Hematopoietic multipotent progenitor cell treated with erythropoietin and hydrocortisone succinate and interleukin-3 and kit ligand, for 4 days (in vitro differentiated cells): ENCODE measurements at places on chromosomes 16 and 17.

DNA sequence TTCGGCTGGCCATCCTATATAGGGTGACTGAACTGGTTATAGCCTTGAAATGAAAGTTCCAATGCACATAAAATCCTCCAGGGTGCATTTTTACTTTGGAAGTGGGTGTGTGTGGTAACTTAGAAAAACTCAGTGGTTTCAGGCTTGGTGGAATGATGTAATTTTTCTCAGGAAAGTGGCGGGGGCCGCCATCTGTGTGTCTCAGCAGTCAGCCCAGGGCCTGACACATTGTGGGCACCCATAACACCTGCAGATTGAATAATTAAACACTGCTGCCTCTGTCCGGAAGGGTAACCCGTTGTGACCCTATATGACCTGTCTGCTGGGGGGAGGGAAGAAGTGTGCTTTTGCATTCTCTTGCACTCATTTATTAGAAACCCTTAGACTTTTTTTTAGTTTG lies 2.2 kb upstream of the PDP2 start:
- peak; percentile 67 for DNase-seq

- DNase-seq: no peak
These were observed 8.8 kb downstream of the MYCBPAP start for GRCh38 chr17:50517011-50517410.

DNA sequence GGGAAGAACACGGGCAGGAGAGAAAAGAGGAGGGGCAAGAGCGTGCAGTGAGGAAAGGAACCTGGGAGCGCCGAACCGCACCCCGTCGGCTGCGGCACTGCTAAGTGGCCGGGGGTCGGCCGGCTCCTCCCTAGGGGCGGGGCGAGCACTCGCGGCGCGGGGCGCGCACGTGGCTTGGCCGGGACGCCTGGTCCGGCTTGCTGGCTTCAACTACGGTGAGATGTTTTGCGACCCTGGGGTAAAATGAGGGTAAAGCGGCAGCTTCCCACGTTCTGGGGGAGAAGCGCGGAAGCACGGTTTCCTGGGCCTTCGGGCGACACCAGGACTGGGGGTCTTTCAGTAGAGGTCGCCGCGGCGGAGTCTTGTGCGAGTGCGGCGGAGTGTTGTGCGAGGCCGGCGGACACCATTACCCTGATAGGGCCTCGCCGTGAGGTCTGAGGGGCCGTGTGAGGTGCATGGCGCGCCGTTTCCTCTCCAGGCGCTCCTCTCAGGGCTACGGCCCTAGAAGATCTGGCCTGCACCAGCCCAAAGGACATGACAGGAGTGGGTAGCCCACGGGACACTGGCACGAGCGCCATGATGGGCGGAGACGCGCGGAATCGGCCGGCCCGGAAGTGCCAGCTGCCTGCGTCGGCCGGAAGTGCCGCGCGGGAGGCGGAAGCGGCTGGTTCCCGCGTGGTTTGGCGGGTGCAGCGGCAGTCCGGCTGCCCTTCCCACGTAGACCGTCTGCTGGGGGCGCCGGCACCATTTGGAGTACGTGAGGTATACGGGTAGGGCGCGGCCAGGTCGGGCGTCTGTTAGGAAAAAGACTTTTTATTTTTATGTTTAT lies at the start of the genes MYO19 and PIGW:
TSS of gene MYO19 (minus strand) at position 29 of the 829 bp plus-strand sequence. CDS start 2,330 bp downstream, outside the sequence.
TSS of gene PIGW (plus strand) at position 148 of the 829 bp plus-strand sequence. CDS start 2,115 bp downstream, outside the sequence.
- peak; percentile 97 for DNase-seq

GRCh38 chr16:49023050-49023449 lies 258.6 kb downstream of the CBLN1 start:
- no peak for DNase-seq

DNA sequence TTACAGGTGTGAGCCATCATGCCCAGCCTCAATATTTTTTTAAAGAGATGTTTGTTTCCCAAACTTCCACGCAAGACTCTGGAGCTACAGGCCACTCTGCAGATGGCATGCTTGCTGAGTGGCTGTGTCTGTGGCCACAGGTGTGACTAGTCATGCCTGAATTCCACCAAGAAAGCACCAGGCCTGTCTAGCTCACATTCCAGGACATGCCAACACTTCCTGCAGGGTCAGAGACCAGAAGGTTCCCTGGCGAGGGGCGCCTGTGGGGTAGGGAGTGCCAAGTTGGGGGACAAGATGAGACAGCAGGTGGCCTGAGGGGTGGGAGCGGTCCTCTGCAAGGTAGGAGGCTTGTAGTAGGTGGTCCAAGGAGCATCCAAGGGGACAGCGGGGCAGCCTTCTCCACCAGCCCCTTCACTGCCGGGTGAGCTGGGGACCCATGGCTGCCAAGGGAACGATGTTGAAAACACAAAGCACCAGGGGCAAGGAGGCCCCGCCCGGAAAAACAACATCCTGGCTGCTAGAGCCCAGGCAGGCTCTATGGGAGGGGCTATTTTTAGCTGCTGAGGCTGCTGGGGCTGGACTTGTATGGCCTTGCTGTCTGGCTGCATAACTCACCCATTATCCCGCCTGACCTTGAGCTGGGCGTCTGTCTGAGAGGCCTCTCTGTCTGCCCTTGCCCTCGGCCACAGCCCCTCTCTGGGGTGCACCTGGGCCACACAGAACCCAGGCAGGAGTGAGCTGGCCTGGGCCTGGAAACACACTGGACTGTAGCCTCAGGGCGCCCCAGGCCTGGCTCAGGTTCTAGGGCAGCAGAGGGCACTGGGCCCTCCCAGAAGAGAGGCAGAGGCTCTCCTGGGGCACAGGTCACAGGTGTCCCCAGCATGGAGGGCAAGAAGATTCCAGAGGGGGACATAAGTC lies 5.7 kb downstream of the TRIM47 start:
- DNase-seq: peak; percentile 77

DNA sequence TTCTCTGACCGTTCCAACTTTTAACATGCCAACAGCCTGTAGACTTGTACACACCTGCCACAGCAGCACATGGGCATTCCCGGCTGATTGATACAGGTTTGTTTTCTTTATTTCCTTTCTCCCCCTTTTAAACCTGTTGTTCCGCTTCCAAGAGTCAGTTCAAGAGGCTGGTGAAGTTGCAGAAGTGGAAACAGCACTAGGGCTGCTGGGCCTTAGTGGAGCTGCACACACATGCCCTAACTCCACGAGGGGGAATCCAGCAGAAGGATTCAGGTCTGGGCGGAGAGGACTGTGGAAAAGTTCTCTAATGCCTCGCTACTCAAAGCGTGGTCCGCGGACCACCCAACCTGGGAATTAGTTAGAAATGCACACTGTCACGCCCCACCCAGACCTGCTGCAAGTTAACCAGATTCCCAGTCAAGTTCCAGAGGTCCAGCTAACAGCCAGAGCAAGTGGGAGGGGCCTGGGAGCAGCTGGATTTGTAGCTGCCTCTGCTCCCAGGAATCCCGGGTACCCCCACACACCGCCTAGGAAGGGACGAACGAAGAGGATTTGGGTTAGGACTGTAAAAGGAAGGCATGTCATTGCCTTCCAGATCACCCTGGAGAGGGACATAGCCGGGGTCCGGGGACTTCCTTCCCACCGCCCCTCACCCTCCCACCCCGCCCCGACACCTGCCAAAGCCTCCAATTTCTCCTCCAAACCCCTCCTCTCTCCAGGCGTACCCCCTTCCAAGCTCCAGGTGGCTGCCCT lies 542 bp downstream of the SLC39A11 start:
- peak; percentile 60 for DNase-seq

- DNase-seq: peak; percentile 38
These were observed at the start of gene CD79B for GRCh38 chr17:63931981-63932561. Gene CD79B (minus strand): TSS chr17:63932331. CDS start chr17:63932261, 70 bp downstream.

DNA sequence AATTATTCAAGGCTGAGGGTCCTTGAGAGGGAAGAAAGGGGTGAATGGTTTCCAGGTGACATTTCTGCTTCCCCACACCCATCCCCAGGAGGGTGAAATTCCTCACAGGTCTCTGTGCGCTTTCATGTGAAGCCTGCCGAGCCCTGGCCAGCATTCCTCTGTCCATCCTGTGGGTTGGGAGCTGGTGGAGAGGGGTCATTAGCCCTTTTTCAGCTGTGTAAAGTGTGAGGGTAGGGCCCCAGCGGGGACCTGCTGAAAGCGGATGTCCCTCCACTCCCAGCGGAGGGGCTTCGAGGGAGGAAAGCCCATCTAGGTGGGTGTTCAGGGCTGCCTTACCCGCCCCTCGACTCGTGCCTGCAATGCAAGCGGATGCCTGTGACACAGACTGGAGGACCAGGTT lies 53.3 kb upstream of the DLX4 start:
- DNase-seq: no peak

DNA sequence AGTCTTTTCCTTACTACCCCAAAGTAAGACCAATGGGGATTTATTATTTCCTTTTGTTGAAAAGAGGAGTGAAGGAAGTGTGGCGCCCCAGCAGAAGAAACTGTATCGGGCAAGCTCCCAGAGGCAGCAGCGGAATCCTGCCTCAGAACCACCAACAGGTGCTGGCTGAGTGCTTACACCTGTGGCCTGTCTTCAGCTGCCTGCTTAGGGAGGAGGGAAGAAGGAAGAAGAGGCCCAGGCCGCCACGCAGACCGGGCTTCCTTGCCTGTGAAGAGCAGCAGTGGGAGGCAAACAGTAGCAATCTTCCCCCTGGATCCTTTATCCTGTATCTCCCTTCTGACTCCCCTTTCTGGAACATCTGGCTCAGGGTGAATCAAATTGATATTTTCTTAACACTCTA lies 134.7 kb downstream of the AATF start:
- DNase-seq: no peak

DNA sequence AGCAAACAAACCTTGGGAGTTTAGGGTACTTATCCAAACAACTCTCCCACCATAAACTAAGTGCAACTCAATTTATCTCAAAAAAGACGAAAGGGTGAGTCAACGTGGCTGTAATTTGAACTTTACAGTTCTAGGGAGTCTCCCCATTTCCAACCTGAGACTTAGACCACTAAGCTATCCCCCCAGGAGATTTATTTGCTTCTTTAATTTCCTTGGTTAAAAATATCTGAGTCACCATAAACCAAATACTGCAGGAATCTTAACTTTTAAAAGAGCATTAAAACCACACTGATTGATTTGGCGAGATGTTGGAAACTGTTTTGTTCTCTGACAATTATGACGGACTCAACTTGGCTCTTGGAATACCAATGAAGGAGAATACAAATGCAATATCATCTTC lies 299.3 kb upstream of the SOX9 start:
- no peak for DNase-seq

DNA sequence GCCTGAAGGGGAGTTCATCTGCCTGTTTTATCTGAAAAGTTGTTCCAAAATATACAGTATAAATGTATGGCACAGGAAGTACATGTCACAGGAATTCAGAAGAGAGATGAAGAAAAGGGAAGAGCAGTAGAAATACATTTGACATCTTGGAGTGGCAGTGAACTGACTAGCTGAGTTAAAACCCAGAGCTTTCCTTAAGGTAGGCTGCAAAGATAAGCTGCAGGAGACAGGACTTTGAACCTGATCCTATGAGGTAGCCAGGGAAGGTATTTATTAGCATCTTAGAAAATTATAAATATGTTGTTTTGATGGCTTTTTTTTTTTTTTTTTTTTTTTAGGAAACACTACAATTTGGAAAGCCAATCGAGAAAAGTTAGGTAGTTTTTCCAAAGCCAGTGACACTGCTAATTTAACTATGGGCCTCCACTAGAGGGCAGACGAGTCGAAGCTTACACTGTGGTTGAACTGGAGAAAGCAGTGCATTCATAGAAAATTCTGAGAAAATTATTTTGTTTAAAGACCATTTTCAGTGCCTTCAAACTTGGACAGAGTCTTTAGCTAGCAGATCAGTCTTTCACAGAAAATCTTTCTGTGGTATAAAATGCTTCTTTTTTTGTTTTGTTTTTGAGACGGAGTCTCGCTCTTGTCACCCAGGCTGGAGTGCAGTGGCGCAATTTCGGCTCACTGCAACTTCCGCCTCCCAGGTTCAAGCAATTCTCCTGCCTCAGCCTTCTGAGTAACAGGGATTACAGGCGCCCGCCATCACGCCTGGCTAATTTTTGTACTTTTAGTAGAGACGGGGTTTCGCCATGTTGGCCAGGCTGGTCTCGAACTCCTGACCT lies 122.3 kb downstream of the SSH2 start:
- DNase-seq: peak; percentile 85

DNA sequence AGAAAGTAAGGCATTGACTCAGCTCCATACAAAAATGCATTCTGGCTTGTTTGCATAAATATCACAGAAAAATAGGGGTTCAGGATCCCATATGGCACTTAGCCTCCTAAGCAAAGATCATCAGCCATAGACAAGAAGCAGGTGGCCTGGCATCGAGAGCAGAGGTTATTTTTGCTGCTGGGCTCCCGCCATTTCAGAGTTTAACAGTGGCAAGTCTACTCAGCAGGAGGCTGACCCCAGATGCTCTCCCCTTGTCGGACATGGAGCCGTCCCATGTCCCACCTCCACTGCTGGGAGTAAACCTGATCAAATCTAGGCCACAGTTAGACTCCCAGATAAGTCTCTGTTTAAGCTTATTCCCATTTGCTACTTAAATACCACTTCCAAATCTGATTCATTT lies 269.1 kb downstream of the FTO start:
- DNase-seq: no peak

DNA sequence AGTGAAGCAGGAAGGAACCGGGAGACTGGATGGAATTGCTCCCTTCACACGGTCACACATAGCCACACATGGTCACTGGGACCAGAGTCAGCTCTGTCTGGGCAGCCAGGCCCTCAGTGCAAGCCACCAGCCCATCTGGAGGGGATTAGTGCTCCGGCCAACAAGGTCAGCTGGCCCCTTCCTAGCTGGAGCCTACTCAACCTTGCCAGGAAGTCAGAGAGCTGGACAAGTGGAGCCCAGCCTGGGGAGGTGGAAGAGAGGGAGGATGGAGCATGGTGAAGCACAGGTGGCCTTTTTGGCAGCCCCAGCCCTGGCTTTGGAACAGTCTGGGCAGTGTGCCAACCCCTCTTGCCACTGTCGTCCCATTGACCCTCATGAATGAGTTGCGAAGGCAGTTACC lies 3.7 kb upstream of the CACNA1G start:
- DNase-seq: no peak

GRCh38 chr16:4372001-4372577 lies 441 bp downstream of the VASN start:
- peak; percentile 47 for DNase-seq

GRCh38 chr17:76388966-76389888 lies 4.8 kb downstream of the SPHK1 start:
- no peak for DNase-seq

DNA sequence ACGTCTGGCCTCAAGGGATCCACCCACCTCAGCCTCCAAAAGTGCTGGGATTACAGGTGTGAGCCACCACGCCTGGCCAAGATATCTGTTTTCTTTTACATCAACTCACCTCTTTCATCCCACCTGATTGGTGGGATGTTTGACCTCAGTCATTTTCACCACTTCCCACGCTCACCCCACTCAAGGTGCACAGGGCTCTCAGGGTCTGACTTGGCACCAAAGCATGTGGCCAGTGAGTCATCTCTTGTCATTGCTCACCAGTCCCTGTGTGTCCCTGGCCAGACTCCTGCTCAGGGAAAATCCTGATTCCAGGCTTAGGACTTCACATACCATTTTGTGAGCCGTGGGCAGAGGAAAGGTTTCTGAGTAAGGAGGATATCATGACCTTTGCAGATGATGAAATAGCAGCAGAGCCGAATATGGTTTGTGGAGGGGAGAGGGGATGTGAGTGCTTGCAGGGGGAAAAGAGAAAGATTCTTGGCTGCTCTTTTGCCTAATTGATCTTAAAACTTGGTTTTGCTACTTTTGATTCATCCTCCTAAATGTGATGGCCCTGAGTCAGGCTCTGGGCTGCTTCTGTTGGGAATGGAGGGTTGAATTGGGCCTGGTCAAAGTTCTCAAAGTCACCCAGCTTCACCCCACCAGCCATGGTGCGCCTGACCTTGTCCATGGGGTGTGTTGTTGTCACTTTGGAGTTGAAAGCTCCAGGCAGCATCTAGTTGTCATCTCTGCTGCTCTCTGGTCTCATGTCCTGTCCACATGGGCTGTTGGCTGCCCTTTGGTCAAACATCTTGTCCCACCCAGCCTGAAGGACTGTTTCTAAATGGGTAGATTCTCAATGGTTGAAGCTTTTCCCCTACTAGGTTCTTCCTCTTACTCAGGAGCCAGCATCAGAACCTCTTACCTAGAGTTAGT lies 6.0 kb upstream of the KCNH6 start:
- DNase-seq: no peak
